ENCODE measurements at places on chromosomes 7 and 10.

GRCh38 chr7:148014541-148014940 is 576.0 kb upstream of the C7orf33 start:
- no peak for DNase-seq

DNA sequence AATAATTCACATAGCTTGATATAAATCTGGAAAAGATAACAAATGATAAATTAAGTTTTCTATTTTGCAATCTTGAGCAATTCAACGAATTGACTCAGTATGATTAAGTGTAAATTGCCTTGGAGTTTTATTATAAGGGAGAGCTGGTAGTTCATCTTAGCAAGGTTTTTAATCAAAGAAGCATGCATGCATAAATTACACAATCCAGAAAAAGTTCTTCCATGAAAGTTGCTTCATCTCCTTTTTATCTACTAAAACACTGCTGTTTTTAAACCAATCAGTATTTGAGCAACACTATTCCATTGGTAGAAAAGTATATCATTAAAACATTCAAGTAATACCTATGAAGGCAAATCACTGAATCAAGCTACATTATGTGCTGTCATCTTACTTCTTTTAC is 47.6 kb downstream of the POT1 start:
- DNase-seq = no peak

DNA sequence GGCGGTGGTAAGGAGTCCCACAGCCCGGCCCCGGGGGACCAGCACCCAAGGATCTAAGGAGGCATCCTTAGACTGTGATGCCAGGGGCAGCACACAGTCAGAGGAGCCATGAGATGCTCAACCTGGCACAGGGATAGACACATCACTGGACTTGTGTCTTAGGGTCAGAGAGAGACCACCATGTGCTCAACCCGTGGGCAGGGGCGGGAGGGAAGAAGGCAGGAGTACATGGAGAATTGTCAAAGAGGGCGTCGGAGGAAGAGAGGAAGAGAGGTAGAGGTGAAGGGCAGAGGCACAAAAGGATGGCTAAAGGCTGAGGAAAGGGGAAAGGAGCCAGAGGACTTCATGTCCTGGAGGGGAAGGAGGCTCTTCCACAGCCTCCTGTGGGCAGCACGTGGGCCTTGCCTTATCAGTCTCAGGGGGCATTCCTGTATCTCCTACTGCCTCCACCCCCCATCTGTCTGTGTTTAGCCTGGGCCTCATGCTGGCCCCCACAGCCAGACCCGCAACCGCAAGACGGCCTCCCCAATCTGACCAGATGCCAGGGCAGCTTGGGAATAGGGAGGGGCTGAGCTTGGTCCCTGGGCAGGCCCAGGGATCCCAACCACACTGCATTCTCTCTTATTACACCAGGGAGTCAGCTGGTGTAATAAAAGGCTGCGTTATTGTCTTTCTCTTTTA is 2.2 kb downstream of the ADCY1 start:
- no peak for DNase-seq

DNA sequence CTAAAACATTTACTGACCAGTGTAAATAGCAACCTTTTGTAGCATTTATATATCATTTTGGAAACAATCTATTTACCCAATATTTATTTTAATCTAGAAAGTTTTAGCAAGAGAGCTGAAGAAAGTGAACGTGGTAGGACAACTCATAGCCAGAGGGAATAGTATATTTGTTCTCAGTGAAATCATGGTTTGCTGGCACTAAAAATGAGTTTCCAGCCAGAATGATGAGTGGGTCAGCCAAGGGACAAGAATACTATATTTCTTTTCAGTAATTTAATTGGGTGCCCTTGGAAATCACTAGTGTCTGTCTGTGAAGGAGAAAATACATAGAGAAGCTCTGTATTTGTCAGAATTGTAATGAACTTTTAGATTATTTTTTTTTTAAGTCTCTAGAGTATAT is 74.9 kb downstream of the MINPP1 start:
- DNase-seq = no peak

DNA sequence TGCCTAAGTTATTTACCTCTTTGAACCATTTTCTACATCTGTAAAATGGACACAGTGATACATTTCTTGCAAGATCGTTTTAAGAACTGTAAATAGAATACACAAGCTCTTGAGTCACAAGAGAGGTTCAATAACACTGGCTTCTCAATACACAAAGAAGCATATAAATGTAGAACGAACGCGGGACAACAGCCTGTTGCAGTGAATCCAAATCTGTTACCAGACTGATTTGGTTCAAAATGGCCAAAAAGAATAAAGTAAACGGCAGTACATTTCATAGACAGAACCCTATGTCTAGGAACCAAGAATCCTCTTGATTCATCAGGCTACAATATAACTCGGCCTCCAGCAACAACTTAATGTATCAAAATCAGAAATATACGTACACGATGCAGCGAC is 701 bp downstream of the MTPAP start:
- no peak for DNase-seq

DNA sequence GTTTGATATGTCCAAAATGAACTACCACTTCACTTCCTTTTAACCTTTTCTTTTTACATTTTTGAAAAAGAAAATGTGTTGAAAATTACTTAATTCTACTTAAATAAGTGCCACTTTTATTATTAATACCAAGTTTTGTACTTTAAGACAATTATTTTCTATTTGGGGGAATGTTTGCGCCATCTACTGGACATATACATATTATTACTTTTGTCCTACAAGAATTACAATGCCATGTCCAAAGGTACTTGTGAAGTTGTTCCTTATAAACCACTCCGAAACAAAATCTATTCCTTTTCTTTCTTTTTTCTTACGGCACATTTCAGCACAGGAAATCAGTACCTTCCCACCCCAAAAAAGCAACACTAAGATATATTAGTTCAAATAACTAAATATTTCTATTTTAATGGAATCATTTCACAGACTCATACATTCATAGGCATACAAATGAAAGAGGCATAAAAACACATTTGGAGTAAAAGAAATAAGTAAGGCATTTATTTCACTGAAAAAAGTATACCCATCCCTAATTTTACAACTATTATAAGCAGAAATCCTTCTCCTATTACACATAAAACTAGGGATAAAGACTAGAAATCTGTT is 169.9 kb downstream of the RNF133 start:
- no peak for DNase-seq

- no peak for DNase-seq
Observed at GRCh38 chr10:60428387-60428737, 38.7 kb upstream of the ANK3 start.

GRCh38 chr10:13787015-13787421 is 200.3 kb downstream of the PRPF18 start:
- DNase-seq = peak; percentile 75

- no peak for DNase-seq
Observed at GRCh38 chr7:4882169-4883032, 1.1 kb downstream of the RADIL start.

GRCh38 chr7:30330134-30331111 is 46.0 kb downstream of the ZNRF2 start:
- peak; percentile 41 for DNase-seq

DNA sequence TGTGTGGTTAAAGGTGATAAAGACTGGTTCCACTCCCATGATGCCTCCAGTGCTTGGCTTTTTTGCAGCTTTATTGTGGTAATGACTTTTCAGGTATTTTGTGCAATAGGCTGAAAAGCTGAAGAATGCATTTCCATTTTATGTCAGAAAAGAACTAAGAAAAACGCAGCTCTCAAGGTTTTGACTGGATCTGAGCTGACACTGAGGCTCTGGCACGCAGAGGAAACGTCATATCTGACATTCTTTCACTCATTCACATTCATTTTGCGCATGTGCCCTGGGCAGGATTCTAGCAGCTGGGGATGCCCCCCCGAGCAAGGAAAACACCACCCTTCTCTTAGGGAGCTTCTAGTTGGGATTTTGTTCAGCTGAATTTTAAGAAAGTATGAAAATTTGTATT is 408.5 kb upstream of the MKI67 start:
- DNase-seq = no peak

- DNase-seq = peak; percentile 55
Observed at GRCh38 chr7:150556521-150557138, 10.6 kb upstream of the GIMAP4 start.

DNA sequence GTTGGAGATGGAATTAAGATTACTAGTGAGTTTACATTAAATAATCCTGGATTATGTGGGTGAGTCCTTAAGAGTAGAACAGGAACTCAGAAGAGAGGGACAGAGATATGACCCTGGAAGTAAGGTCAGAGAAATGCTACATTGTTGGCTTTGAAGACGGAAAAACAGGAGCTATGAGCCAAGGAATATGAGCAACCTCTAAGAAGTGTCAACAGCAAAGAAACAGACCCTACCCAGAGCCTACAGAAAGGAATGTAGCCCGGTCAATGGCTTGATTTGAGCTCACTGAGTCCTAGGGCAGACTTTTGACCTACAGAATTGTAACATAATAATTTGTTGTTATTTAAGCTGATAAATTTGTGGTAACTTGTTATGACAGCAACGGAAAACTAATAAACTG is 304.9 kb downstream of the IPMK start:
- DNase-seq = no peak

DNA sequence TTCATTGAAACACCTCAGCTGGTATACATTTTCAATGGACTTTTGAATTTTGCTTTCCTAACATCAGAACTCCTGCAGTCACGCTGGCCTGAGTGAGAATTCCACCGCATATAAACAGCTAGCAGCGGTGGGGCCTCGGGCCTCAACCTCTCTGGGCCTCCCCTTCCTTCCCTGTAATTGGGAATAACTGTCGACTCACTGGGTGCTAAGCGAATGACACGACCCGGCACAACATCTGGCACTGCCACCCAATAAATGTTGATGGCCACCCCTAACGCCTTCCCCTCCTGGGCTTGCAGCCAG is 670 bp downstream of the RCC1L start:
- no peak for DNase-seq

GRCh38 chr7:74343281-74344131 is 54.3 kb downstream of the CLIP2 start:
- no peak for DNase-seq

DNA sequence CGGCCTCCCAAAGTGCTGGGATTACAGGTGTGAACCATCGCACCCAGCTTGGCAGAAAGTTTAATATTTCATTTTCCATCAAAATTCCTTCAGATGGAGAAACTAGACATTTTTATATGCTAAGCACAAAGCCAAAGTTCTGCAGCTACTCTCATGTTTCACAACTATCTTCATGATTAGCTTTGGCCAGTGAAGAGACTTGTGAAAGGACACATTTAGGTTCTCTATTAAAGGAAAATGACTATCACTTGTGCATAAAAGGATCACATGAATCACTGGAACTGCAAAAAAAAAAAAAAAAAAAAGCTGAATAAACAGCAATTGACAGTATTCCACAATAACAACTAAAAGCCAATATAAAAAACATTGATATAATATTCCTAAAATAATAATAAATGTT is 16.2 kb downstream of the FGFBP3 start:
- no peak for DNase-seq

- DNase-seq = no peak
Observed at GRCh38 chr7:132919771-132920170, 162.1 kb downstream of the CHCHD3 start.

- DNase-seq = no peak
Observed at GRCh38 chr7:42227936-42228591, 8.9 kb downstream of the GLI3 start.

- no peak for DNase-seq
Observed at GRCh38 chr10:72610466-72610865, 15.4 kb downstream of the MICU1 start.

- DNase-seq = no peak
Observed at GRCh38 chr10:100623521-100624230, 87.9 kb downstream of the HIF1AN start.

DNA sequence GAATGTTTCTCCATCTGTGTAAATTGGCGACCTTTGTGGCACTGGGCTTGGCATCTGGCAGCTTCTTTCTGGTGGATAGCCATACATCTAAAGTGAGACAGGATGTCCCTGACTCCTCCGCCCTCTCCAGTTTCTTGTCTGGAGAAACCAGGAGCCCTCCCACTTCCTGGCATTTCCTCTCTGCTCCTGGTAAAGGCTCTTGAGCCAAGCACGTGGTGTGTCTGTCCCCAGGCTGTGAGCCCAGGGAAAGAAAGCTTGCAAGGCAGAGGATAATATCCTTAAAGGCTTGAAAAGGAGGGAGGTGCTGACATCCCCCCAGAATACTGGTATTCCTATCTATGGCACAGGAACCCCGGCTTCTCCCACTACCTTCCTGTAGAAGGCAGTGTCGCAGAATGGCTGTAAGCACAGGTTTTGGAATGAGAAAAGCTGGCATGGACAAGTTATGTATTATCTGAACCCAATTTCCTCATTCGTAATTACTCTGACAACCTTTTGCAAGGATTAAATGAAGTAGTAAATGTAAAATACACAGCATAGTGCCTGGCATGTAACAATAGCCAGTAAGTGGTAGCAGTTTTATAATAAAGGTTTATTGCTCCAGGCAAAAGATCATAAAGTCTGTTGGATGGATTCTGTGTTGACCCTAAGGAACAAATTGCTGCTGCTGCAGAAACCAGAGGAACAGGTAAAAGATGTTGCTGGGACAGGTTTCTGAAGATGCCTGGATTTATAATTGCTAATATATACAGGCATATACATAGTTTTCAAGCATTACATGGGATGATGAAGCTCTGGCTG is 11.8 kb upstream of the ACSL5 start:
- DNase-seq = no peak

DNA sequence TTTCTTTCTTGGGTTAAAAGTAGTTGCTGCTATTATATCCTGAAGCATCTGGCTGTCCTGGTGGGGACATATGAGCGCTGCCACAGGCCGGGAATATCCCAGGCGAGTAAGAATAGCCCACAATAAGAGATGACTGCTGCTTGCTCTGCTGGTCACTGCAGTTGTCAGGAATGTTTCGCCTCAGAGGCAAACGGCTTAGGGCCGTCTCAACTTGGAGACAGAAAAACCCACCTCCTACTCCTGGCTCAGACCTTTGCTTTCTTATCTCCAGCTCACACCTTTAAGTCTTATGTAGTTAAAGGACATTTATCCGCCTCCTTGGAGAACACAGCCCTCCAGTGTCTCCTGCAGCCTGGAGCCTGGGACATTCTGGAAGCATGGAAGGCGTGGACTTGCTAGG is at the start of gene GJD4:
GJD4 (plus strand) TSS at position 151 of the 400 bp plus-strand sequence; CDS start at position 378, 227 bp downstream.
- DNase-seq = no peak

- DNase-seq = no peak
Observed at GRCh38 chr10:3554121-3554522, 230.9 kb downstream of the KLF6 start.

DNA sequence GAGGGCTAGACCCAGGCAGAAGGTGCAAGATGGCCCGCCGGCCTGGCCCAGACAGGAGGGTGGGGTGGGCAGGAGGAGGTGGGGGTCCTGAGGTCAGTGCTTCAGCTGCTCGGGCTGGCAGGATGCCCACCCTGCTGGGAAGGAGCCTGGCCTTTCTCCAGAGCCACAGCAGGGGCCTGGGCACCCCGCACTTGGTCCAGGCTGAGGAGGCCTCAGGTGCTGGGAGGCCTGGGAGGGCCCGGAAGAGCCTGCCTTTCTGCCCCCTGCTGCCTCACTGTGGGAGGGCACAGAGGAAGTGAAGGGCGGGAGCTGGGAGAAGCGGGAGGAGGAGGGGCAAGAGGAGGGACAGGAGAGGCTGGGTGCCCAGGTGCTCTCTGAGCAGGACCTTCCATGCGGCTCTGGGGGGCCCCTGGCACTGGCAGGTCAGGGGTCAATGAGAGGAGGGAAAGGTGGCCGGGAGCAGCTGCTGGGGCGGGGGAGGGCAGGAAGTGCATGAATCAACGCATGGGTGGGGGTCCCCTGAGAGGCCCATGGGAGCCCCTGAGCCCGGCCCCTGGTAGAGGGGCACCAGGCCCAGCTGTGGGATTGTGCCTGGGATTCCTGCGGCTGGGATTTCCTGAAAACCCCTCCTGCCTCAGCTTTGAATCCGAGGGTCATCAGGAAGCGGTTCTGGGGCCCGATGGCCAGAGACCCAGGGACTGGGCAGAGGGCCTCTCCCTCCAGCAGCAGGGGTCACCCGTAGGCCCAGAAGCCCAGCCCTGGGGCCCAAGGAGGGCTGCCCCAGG is 49.9 kb downstream of the PWWP2B start:
- peak; percentile 83 for DNase-seq
